ENCODE measurements at places on chromosomes 5 and 9.

GRCh38 chr5:99060306-99061261, 131.8 kb upstream of the CHD1 start:
- DNase-seq, result peak; percentile 78

- no peak for DNase-seq
Observed at GRCh38 chr5:1702318-1702717, 97.3 kb downstream of the MRPL36 start.

GRCh38 chr5:38543886-38544285, 12.6 kb downstream of the LIFR start:
- DNase-seq, result no peak

- DNase-seq, result no peak
Observed at GRCh38 chr9:127175319-127175715, 52.9 kb upstream of the ANGPTL2 start.

- no peak for DNase-seq
Observed at GRCh38 chr9:15221746-15222145, 85.3 kb downstream of the TTC39B start.

DNA sequence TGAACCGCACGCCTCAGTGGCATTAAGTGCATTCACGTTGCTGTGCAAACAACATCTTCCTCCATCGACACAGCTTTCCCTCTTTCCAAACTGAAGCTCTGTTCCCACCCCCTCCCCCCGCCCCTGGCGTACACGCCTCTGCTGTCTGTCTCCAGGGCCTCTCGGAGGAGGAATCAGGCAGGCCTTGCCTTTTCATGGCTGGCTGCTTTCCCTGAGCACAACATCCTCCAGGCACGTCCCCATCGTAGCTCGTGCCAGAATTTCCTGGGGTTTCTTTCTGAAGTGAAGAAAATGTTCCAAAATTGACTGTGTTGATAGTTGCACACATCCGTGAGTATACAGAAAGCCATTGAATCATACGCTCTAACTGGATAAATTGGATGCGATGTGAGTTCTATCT, 22.3 kb upstream of the TMEM250 start:
- no peak for DNase-seq

DNA sequence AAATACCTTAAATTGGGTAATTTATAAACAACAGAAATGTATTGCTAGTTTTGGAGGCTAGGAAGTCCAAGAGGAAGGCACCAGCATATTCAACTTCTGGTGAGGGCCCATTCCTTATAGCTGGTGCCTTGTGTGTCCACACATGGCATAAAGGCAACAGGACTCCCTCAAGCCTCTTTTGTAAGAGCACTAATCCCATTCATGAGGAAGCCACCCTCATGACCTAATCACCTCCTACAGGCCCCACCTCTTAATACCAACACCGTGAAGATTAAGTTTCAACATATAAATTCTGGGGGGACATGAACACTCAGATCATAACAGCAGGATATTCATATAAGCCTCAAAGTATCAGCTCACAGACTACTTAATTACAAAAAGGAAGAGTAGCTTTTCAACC, 4.0 kb upstream of the PLAC8L1 start:
- no peak for DNase-seq

DNA sequence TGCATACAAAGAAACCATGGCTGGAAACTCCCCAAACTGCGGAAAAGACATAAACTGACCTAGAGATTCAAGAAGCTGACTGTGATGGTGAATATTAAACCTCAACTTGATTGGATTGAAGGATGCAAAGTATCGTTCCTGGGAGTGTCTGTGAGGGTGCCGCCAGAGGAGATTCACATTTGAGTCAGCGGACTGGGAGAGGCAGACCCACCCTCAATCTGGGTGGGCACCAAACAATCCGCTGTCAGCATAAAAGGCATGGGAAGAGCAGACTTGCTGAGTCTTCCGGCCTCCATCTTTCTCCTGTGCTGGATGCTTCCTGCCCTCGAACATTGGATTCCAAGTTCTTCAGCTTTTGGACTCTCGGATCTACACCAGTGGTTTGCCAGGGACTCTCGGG, 24.8 kb upstream of the WDR5 start:
- no peak for DNase-seq

DNA sequence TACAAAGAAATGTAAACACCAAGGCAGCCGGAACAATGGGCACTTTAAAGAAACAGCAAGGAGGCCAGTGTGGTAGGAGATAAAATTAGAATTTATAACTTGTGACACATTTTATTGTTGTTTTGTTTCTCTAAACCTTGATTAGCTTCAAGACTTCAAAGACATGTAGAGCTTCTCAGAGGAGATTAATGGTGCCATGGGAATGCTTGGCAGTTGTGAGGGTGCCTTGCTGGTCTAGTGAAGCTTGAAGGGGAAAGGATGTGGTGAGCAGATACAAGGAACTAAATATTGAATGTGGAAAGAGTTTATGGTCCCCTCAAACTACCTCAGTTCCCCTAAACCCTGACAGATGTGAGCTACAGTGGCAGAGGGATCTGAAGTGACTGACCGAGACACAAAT, 322.4 kb upstream of the ADAMTS16 start:
- no peak for DNase-seq

DNA sequence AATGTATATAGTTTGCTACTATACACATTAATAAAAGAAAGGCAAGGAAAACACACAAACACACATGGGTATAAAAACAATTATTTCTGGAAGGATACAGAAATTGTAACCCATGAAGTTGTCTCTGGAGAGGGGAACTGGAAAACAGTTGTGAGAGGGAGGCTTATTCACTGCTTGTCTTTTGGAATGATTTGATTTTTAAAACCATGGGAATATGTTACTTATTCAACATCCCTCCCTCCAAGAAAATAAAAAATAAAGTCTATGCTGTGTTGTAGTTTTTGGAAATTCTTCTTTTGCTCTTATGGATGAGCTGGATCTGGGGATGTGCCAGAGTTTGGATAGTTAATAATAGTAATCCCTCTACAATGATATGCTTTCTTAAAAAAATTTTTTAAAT, 6.0 kb upstream of the C1QTNF2 start:
- no peak for DNase-seq

DNA sequence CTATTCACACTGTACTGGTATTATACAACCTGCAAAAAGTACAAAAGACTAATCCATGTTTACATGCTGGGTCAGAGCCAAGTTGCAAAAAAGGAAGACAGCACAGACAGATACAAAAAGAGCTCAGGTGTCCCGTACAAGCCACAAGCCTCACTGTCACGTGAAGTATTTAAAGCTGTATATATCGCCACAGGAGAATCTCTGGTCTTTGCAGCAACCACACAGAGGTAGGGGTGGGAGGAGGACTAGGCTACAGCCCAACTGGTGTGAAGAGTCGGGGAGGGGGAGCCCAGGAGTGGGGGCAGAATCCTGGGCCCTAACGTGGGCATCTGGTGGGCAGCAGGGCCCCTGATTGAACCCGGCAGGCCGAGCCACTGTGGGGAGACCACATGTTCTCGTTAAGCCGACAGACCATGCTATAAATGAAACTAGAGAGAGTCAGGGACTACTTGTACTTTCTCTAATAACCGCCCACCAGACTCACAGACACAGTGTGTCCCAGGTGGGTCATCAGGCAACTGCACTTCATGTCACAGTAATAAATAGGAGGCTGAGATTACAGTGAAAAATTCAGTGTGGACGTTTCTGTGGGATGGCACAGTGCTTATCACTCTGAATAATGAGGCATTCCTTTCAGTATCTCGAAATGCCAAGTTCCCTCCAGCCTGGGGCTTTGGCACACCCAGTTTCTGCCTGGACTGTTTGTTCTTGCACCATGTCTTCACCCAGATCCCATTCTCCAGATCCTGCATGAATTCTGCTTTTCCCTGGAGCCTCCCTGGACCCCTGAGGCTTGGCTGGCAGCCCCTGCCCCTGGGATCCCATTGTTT, 79.3 kb upstream of the SH3PXD2B start:
- no peak for DNase-seq

DNA sequence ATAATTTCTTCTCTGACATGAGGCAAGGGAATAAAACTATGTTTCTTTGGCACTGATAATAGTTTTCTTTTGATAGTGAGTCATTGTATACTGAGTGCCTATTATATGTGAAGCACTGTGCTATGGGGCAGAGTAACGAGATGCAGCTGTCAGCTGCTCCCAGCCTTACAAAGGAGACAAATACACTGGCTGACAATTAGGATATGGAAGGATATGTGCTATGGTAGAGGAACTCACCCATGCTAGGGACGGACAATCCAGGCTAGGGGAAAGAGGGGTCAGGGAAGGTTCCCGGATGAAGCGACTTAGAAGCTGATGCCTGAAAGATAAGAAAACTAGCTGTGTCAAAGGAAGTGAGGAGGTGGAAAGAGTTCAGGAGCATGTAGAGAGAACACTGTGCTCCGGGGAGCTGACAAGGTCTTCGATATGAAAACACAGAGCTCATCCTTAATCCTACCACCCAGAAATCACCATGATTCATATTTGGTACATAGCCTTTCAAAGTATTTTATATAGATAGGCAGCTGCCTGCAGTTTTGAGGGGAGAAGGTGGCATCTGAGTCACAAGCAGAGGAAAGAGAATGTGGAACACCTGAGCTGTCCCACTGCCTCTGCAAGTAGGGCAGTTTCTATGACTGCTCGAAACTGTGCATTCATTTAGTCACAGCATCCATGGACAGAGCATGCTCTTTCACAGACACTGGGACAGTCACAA, 12.1 kb downstream of the BSPRY start:
- DNase-seq, result no peak

DNA sequence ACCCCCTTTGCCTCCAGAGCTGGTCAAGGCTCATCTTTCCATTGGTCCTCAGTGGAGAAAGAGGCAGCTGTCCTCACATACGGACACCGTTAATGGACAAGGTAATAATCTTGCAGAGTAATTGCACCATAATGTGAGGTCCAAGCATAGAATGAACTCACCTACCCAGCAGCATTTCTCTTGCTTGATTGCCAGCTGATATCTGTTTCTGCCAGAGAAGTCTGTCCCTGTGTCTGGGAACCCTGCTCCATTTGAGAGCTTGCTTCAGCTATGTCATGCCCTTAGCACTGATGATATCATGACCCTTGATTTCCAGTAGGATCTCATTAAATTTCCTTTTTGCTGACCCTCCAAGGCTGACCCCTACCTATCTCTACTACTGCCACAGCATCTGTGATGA, 154.6 kb downstream of the PIK3R1 start:
- no peak for DNase-seq

DNA sequence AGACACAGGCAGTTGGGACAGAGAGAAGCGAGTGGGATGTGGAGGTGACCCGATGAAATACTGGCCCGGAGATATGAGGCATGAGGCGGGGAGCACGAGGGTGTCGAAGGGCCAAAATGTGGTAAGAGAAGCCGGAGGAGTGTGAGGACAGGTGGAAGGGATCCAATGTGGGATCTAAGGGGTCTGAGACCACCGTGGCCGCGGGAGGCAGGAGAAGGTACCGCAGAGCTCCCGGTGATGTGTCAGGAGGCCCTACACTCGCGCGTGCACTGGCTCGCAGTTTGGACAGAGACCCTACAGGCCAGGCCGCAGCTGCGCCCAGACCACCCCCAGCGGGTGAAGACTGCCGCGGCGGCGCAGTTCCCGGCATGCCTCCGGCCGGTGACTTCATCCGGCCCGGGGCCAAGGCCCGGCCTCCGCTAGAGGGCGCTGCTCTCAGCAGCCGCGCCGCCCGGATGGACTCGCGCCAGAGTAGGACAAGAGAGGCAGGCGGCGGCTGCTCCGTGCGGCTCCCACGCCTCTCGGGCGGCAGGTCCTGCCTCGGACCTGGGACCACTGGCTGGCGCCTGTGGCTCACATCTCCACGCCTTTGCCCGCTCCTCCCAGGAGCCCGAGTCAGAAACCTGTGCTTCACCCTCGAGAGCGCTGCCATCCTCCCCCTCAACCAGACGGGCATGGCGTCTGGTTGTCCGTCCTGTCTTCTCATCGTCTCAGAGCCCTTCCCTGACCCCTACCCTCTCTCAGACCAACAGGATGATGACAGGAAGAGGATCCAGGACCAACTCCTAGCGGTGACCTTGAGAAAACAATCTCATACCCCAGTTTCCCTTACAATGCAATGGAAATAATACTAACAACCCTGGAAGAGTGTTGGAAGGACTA, 35.4 kb upstream of the STING1 start:
- peak; percentile 78 for DNase-seq

GRCh38 chr5:95424526-95424925, 33.4 kb downstream of the FAM81B start:
- no peak for DNase-seq

- no peak for DNase-seq
Observed at GRCh38 chr9:108053555-108054061, 564.0 kb upstream of the KLF4 start.

GRCh38 chr9:128987805-128988204, 40.3 kb downstream of the NUP188 start:
- DNase-seq, result no peak

DNA sequence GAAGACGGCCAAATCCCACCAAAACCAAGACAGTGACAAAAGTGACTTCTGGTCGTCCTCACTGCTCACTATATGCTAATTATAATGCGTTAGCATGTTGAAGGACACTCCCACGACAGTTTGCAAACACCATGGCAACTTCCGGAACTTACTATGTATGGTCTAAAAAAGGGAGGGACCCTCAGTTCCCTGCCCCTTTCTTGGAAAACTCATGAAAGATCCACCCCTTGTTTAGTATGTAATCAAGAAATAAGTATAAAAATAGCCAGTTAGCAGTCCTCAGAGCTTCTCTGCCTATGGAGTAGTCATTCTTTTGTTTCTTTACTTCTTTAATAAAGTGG, 9.5 kb downstream of the FCN2 start:
- DNase-seq, result no peak

Data from activated CD4-positive, CD25-positive, alpha-beta regulatory T cell treated with anti-CD3 and anti-CD28 coated beads, Interleukin-2, amount 50 U/mL, for 16 hours (primary cell).